Spinal cord (tissue), 10 donors: ENCODE measurements at places on chromosomes 5 and 9. TPM values are rescaled to one million over a fixed set of nuclear protein-coding genes. Genes with fewer than 3 reads are reported as not detected.
A peak's percentile ranks its signal among the peaks of the same experiment; 100 is the strongest.

- no peaks in the 10 kb centered on the region for H3K27me3 ChIP-seq
- H3K4me3 ChIP-seq: no peak overlapping the region
- H3K27ac ChIP-seq: no peak overlapping the region
- H3K4me1 ChIP-seq: no peaks in the 10 kb centered on the region
Measured at GRCh38 chr9:2727966-2728613, 10.8 kb downstream of the KCNV2 start.

GRCh38 chr5:128825826-128826225 lies 139.5 kb upstream of the SLC27A6 start:
- H3K27me3 ChIP-seq: no peaks in the 10 kb centered on the region
- H3K36me3 ChIP-seq: no peaks in the 10 kb centered on the region
- no peaks in the 10 kb centered on the region for H3K4me1 ChIP-seq
- H3K4me3 ChIP-seq: no peak overlapping the region

DNA sequence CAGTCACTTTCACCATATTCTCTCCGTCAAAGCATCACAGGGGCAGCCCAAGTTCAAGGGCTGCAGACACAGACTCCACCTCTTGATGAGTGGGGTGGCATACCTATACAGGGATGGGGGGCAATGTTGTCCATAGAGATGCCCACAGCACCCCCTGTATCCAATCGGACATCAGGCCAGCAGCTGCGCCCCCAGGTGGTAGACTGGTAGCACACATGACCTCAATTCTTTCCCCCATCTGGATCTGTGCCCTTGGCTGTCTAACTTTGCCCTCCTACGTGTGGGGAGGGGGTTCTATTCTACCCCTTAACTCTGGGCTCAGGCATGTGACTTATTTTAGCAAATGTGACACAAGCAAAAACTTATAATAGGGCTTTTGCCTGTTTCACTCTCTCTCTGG lies 84.0 kb upstream of the SLC25A48 start:
- H3K27me3 ChIP-seq: no peaks in the 10 kb centered on the region
- H3K4me3 ChIP-seq: no peak overlapping the region
- H3K27ac ChIP-seq: no peak overlapping the region
- H3K4me1 ChIP-seq: no peaks in the 10 kb centered on the region
- no peaks in the 10 kb centered on the region for H3K36me3 ChIP-seq
- no peak for DNase-seq

DNA sequence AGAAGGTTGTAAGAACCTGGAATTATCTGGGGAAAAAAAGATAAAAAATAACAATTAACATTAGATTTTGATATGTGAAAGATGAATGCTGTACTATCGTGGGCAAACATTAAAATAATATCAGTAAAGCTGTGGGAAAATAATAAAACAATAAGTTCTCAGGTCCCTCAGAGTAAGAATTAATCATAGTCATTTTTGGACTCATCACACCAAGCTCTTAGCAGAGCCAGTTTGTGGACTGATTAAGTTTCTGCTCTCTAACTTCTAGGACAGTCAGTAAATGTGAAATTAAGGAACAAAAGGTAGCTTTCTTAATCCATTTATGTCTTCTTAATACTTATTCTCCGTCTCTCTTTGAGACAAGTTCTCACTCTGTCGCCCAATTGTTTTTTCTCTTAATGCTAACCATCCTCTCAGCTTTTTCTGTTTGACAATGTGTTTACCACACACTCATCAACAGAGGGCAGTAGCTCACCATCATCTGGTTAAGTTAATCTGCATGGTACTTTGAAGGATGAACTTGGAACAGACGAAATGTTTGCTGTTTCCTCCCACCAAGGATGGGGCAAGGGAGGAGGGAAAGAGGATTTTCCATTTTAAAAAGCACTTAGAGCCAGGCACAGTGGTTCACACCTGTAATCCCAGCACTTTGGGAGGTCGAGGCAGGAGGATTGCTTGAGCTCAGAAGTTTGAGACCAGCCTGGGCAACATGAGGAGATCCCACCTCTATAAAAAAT lies 5.3 kb upstream of the ACO1 start:
- no peaks in the 10 kb centered on the region for H3K36me3 ChIP-seq
- no peaks in the 10 kb centered on the region for H3K4me1 ChIP-seq
- H3K4me3 ChIP-seq: no peak overlapping the region
- no peak overlapping the region for H3K27ac ChIP-seq
- H3K27me3 ChIP-seq: peaks cover 25% of the 10 kb centered on the region
- DNase-seq: peak; percentile 60

- peaks cover 19% of the 10 kb centered on the region for H3K4me1 ChIP-seq
- H3K27me3 ChIP-seq: no peaks in the 10 kb centered on the region
- no peak overlapping the region for H3K27ac ChIP-seq
- no peak for DNase-seq
- no peaks in the 10 kb centered on the region for H3K36me3 ChIP-seq
- H3K4me3 ChIP-seq: no peak overlapping the region
Measured at GRCh38 chr9:78443946-78444345, 147.0 kb downstream of the PSAT1 start.

DNA sequence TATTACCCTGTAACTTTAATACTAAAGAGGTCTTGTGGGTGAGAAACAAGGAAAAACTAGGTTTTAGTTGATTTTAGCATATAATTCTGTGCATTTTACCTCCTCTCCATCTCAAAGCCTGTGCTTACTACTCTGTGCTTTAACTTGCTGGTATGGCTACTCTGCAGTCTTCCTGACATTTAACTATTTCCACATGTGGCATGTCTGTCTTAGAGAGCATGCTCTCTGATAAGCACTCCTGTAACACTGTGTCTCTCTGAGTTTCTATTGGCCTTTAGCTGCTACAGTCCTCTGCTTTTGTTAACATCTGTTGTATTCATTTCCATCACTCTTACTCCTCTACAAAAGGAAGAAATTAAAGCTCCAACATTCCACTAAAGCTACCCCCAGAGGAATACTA lies 418.3 kb downstream of the RAB3C start:
- H3K27ac ChIP-seq: no peak overlapping the region
- no peaks in the 10 kb centered on the region for H3K36me3 ChIP-seq
- no peak overlapping the region for H3K4me3 ChIP-seq
- DNase-seq: no peak
- peaks cover 9% of the 10 kb centered on the region for H3K4me1 ChIP-seq

DNA sequence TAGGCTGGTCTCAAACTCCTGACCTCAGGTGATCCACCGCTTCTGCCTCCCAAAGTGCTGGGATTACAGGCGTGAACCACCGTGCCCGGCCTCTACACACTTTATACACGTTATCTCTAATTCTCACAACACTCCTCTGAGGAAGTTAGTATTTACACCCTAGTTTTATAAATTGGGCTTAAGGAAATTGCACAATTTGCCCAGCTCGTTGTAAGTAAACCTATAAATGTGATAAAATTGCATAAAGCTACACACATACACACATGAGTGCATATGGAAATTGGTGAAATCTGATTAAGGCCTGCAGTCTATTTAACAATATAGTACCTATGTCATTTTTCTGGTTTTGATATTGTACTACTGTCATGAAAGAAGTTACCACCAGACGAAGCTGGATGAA lies 4.4 kb upstream of the SLC4A9 start:
- no peak overlapping the region for H3K27ac ChIP-seq
- H3K27me3 ChIP-seq: peaks cover 2% of the 10 kb centered on the region
- H3K4me1 ChIP-seq: peaks cover 15% of the 10 kb centered on the region
- no peak for DNase-seq
- H3K4me3 ChIP-seq: no peak overlapping the region

DNA sequence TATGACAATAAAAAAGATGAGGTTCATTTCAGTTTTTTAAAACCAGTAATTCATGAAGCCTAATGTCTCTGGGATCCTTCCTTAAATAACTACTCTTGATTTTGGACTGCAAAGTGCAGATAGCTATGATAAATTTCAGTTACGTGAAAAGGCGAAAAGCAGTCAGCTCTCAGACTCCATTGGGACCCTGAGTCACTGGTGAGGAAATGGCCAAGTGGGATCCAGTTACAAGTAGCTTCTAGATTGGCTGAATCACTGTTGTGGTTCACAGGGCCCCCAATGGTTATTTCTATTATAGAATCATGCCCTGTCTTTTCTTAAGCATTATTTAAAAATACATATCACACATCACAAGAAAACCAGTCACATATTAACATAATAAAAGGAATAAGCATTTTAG lies 31.1 kb upstream of the PPP3R2 start:
- DNase-seq: no peak
- H3K4me1 ChIP-seq: no peaks in the 10 kb centered on the region
- no peaks in the 10 kb centered on the region for H3K36me3 ChIP-seq
- no peak overlapping the region for H3K4me3 ChIP-seq
- no peaks in the 10 kb centered on the region for H3K27me3 ChIP-seq
- no peak overlapping the region for H3K27ac ChIP-seq

DNA sequence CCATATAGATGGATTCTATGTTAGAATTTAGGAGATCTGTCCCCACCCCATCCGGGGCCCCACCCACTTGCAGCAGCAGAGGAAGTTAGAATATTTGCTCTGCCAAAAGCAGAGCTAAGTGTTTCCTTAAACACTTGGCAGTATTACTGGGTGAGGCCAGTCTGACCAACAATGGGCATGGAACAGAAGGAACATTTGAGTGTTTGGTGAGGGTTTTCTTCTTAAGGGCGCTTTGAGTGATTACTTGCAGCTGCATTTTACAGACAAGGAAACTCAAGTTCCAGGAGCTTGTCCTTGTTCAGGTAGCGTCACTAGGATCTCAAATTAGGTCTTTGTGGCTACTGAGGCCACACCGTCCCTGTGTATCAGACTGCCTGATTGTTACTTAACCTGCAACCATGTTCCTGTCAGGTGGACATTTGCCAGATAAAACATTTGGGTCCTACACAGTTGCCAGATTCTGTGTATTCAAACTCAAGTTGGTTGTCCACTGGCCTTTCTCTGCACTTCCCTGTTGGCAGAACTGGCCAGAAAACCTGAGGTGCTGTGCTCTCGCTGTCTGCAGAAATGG lies 59.3 kb downstream of the SLC46A2 start:
- no peak overlapping the region for H3K27ac ChIP-seq
- no peaks in the 10 kb centered on the region for H3K36me3 ChIP-seq
- DNase-seq: no peak
- H3K27me3 ChIP-seq: no peaks in the 10 kb centered on the region
- no peaks in the 10 kb centered on the region for H3K4me1 ChIP-seq

DNA sequence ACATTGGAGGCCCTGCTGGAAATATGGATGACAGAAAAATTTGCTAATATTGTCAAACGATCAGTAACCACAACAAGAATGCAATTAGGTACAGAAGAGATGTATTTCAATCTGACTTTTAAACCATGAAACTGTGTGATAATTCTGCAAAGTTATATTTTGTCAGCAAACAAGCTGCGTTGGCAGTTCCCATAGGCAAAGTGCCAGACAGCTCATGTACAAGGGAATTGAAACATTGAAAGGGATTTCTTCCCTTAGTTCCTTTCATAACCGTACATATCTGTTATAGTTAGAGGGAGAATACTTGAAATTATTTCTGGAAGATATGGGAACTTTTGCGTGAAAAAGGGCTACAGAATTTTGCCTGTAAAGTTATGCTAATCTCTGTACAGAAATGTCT lies 419.4 kb upstream of the PTGER4 start:
- H3K27me3 ChIP-seq: no peaks in the 10 kb centered on the region
- H3K4me1 ChIP-seq: no peaks in the 10 kb centered on the region
- H3K4me3 ChIP-seq: no peak overlapping the region

- H3K27me3 ChIP-seq: no peaks in the 10 kb centered on the region
- DNase-seq: no peak
- no peak overlapping the region for H3K4me3 ChIP-seq
- no peak overlapping the region for H3K27ac ChIP-seq
- H3K36me3 ChIP-seq: no peaks in the 10 kb centered on the region
- H3K4me1 ChIP-seq: peaks cover 33% of the 10 kb centered on the region
Measured at GRCh38 chr9:134293611-134294152, 32.6 kb upstream of the RXRA start.

GRCh38 chr9:38727497-38728001 lies 7.6 kb upstream of the FAM240B start:
- H3K27me3 ChIP-seq: no peaks in the 10 kb centered on the region
- H3K36me3 ChIP-seq: no peaks in the 10 kb centered on the region
- DNase-seq: peak; percentile 37
- no peaks in the 10 kb centered on the region for H3K4me1 ChIP-seq
- no peak overlapping the region for H3K4me3 ChIP-seq

DNA sequence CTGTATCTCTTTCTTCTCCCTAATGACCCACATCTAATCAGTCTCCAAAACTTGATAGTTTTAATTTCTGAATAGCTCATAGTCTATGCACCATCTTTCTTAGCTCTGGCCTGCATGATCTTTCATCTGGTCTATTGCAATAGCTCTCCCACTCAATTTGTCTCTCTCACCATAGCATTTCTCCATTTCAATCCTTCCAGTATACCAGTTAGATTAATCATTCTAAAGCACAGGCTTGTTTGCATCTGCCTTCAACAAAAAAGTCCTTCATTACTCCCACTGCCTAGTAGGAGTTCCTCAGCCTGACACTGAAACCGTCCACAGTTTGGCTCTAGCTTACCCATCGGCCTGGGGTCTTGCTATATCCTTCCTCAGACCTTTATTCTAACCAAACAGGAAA lies 344.9 kb downstream of the ENC1 start:
- no peak for DNase-seq
- H3K4me1 ChIP-seq: no peaks in the 10 kb centered on the region
- no peaks in the 10 kb centered on the region for H3K36me3 ChIP-seq

- H3K27me3 ChIP-seq: no peaks in the 10 kb centered on the region
- no peaks in the 10 kb centered on the region for H3K36me3 ChIP-seq
- no peak overlapping the region for H3K27ac ChIP-seq
- DNase-seq: no peak
- H3K4me3 ChIP-seq: no peak overlapping the region
Measured at GRCh38 chr5:78753093-78753531, 104.5 kb upstream of the LHFPL2 start.

Gene DIRAS2
- polyA plus RNA-seq: 43.5 TPM

Gene ANXA2R
- polyA plus RNA-seq: 0.57 TPM

Gene COL23A1
- 9.7 TPM for polyA plus RNA-seq

Gene RNF183
- polyA plus RNA-seq: not detected

Gene FAM169A
- 20.1 TPM for polyA plus RNA-seq

Gene ALDH1A1
- polyA plus RNA-seq: 10.6 TPM

Gene PTTG1
- 41.6 TPM for polyA plus RNA-seq
